Cerebellum (tissue), 4 donors: ENCODE measurements at places on chromosomes 12 and 14.

DNA sequence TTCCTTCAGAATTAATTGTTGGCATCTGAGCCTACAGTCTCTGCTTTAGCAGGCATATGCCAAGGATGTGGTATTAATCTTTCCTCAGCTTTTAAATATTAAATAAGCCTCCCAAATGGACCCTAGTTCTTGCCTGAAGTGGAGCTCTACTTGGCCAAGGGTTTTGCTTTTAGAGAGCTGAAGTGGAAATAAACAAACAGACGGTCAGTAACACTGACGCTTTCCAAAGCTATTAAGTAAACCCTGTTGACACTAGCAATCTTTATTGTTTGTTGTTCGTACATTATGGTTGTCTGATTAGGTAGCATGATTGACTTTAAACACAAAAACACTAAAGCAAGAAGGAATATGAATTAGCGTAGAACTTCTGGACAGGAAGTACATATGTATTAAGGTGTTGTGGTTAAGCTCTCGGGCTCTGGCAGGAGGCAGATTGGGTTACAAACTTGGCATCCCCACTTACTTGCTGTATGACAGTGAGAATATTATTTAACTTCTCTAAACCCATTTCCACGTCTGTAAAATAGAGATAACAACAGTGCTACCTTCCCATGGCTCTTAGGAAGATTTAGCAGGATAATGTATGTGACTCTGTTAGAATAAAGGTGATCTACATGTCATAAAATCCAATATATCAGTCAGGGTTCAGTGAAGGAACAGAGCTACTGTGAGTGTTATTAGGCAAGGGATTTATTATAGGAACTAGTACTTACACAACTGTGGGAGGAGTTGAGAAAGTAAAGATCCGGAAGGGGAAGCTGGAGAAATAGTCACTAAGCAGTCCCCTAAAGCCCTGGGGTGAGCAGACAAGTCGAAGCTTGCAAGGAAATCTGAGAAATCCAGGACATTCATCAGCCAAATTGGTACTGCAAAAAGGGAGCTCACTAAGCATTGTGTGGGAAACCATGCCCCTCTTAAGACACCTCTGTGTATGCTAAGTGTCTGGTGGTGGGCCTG, 92.2 kb upstream of the ATF7IP start:
- DNase-seq: no peak

- no peak for DNase-seq
Observed at GRCh38 chr14:22225516-22226140, 363.4 kb downstream of the DAD1 start.

DNA sequence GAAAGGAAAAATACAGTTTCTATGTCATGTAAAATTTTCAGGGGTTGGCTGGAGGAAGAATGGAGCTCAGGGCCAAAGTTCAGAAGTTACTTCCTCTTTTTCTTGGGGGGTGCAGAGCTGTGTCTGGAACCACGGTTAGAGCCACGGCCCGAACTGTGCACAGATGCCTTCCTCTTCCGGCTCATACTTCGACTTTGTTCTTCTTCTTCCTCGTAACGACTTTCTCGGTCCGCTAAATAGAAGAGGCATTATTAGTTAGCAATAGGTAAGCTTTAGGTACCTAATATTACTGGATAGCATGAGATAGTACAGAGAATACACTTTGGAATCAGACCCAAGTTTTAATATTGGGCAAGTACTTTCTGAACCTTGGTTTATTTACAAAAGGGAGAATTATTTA, 31.2 kb downstream of the SUPT16H start:
- no peak for DNase-seq

GRCh38 chr14:52547027-52547426, 5.3 kb downstream of the TXNDC16 start:
- DNase-seq: no peak

DNA sequence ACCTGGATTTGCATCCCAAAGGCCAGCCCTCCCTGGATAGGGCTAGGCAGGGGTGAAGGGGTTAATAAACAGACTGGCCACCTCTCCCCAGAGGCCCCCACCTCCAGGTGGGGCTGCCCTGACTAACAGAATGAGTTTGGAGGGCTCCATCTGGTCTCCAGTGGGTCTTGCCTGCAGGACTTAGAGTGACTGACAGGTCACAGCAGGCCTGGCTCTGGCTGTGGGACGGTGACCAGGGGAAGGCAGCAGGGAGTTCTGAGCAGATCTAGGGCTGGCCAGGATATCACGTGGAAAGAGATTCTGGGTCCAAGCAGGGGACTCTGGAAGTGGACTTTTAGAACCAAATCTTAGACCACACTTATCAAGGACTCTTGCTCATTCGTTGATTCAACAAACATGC, 40.9 kb upstream of the LHX5 start:
- no peak for DNase-seq

GRCh38 chr12:44717612-44718011, 158.5 kb downstream of the NELL2 start:
- peak; percentile 12 for DNase-seq

- DNase-seq: no peak
Observed at GRCh38 chr14:49512147-49512551, 74.0 kb downstream of the RPS29 start.

DNA sequence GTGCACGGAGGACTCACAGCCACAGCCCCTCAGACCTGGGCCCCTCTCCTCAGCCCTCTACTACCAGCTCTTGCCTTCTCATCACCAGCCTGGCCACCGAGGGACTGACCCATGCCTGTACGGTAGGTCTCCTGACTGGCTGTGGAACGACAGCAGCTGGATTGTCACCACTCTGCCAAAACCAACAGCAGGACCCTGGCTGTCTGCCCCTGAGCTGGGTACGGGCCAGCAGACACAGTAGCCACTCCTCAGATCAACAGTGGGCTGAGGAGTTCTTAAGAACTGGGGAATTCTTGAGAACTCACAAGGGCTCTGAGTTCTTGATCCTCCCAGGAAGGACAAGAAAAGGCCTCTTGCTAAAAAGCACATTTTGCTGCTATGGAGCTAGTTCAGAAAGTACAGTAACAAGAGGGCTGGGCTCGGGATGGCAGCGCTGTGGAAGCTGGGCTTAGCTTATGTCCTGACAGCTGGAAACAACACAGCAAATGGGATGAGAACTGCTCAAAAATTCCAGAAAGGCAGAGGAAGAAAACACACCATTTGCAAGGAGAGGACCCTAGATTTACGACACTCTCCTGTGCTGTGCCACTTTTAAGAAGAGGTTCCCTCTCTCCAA, 176.4 kb downstream of the ANO2 start:
- DNase-seq: no peak

GRCh38 chr14:106845286-106846087, 1319.1 kb downstream of the TMEM121 start:
- DNase-seq: no peak

GRCh38 chr14:63375769-63376168, 57.0 kb upstream of the GPHB5 start:
- no peak for DNase-seq

- peak; percentile 60 for DNase-seq
Observed at GRCh38 chr14:100155049-100155621, 4.3 kb downstream of the DEGS2 start.

GRCh38 chr12:5516371-5517241, 84.7 kb downstream of the NTF3 start:
- DNase-seq: no peak

GRCh38 chr14:97620066-97620465, 822.9 kb downstream of the VRK1 start:
- no peak for DNase-seq

- DNase-seq: peak; percentile 25
Observed at GRCh38 chr12:56267443-56268071, 815 bp downstream of the COQ10A start.

DNA sequence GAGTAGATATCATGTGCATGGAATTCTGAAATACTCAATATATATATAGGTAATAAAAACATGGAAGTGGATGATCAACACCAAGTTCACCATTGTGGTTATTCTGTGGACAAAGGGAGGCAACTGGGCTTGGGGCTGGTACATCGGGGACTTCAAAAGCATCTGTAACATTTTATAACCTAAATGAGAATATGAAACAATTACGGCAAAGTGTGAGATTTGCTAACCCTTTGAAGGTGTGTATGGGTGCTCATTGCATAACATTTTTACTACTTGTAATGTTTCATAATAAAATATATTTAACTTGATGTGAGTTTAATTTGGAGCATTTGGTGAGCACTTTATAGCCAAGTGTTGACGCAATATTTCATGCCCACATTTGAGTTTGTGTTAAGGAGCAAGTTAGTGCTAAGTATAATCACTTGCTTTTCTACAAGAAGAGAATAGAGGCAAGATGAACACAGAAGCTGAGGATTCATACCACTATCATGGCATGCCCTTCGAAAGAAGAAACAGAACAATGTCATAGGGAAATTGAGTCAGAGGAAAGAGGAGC, 109.3 kb downstream of the NTN4 start:
- DNase-seq: no peak

DNA sequence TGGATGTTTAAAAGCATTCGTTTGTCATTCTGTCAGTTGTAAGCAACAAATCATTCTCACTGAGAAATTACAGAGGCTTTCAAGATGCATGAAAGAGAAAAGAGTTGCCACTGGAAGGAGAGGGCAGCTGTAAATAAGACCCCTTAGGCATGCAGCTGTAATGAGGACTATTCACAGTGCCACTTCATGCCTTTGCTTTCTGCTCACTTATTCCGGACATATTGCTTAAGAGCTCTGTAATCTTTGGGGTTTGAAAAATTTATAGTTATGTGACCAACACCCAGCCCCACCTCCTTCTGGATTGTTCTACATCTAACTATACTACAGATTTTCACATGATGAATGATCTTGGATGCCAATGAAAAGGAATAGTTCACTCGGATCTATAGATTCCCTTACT, 194.8 kb upstream of the DCN start:
- no peak for DNase-seq

- no peak for DNase-seq
Observed at GRCh38 chr12:116370004-116370404, 92.5 kb upstream of the MED13L start.
